Fibroblast of lung (primary cell): ENCODE measurements at places on chromosomes 16 and 17.

- DNase-seq, result no peak
Measured at GRCh38 chr16:242281-242680, 7.7 kb downstream of the FAM234A start.

DNA sequence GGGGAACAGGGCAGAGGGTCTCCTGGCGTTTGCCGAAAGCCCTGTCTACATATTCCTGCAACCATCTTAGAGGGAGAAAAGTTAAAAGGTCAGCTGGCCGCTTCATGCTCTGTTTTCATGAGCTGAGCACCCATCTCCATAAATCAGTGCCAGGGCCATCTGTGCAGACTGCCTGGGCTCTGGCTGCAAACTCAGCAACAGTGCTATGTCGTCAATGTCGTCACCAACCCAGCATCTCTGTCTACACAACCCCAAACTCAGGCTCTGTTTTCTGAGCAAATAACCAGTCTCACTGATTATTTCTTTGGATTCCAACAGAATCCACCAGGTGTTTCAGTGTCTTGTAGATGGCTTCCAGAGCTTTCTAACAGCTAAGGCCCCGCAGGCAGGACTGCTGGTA lies 65.0 kb downstream of the HS3ST2 start:
- DNase-seq, result no peak

DNA sequence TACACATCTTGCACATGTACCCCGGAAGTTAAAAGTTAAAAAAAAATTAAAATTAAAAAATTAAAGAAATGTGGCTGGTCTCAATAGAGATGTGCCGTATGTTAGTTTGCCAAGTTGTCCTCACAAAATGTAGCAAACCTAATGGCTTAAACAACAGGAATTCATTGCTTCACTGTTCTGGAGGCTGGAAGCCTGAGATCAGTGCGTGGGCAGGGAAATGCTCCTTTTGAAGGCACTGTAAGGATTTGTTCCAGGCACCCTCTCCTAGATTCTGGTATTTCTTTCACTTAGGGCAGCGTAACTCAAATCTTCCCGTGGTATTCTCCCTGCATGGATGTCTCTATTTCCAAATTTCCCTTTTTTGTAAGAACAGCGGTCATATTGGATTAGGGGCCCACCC lies 32.7 kb upstream of the MON1B start:
- DNase-seq, result no peak

DNA sequence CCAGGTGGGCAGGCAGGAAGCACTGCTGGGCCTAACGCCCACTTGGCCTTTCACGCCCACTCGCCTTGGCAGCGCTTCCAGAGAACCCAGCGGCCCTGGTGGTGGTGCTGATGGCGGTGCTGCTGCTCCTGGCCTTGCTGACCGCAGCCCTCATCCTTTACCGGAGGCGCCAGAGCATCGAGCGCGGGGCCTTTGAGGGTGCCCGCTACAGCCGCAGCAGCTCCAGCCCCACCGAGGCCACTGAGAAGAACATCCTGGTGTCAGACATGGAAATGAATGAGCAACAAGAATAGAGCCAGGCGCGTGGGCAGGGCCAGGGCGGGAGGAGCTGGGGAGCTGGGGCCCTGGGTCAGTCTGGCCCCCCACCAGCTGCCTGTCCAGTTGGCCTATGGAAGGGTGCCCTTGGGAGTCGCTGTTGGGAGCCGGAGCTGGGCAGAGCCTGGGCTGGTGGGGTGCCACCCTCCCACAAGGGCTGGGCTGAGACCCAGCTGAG lies 64.7 kb downstream of the MRC2 start:
- no peak for DNase-seq

DNA sequence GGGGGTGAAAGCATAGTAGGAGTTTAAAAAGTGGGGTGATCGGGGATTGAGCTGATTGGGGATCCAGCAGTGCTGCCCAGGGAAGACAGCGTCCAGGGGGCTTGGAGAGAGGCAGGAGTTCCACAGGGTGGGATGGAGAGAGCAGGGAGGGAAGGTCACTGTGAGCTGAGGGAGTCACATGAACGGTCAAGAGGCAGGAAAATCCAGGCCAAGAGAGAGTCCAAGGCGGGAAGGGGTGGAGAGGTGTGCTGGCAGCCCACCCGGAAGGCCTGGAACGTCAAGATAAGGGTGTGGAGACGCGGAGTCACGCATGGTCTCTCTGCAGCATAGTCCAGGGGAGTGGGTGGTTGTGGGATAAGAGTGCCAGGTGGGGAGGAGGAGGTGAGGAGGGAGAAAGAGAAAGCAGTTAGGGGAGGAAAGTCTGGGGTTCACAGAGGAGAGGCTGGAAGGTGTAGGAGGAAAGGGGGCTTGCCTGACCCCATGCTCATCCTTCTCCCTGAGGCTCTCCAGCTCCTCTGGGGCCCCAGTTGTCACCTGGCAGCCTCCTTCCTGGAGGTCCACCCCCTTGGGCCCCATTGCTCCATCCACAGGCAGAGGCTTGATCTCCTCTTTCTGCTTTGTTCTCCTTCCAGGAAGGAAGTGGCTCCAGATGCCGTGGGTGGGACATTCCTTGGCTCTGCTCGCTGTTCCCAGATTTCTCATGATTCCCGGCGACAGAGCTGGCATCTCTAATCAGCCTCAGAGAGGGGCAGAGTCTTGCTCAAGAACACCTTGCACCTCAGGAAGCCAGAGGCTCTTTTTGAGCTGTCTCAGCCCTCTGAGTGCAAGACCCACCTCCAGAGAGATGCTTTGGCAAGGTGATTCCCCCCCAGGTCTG lies 28.7 kb downstream of the CCR7 start:
- DNase-seq, result peak; percentile 56

DNA sequence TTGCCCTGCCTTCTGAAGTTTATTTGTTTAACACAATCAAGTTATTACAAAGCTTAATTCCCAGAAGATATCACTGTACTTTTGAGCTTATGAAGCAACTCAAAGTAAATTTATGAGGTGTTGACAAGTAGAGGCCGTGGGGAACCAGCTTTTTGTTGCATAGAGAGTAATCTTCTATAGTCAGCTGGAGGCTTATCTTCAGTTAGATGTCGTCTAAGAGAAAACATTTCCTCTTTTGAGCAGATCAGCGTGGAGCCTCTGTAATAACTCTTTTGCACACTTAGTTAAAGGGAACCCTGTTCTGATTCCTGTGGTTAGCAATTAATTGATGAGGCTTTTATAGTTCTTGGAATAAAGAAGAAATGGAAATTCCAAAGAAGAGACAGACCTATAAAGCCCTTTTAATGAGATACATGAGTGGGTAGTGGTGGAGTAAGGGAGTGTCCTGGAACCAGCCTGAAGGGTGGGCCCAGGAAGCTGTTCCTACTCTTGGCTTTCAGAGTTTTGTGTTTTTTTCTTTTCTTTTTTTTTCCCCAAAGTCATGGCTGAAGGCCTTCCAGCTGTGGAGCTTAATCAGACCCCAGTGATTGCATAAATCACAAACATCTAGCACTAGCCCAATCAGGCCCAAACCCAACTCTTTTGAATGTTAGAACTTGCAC lies 28.9 kb upstream of the MAP3K14 start:
- peak; percentile 98 for DNase-seq

GRCh38 chr17:14304773-14305517 lies 4.1 kb downstream of the HS3ST3B1 start:
- DNase-seq, result peak; percentile 44

GRCh38 chr17:42509841-42510240 lies 26.2 kb upstream of the NAGLU start:
- no peak for DNase-seq

DNA sequence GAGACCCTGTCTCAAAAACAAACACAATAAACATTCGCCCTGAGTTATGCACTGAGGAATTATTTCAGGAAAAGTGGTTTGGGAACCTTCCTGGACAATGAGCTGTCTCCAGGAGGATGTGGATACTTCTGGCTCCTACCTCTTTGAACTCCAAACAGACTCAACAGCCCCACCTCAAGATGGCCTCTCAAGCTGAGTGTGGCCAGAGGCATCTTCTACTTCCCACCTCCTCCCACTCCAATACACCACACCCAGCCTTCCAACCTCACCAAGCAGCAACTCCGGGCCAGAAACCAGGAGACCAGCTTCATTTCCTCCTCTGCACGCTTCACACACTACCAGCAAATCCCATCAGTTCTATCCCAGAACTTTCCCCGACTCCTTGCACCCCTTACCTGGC lies 11.6 kb downstream of the HBQ1 start:
- peak; percentile 46 for DNase-seq

GRCh38 chr17:49439673-49440571 lies 25.2 kb upstream of the PHB1 start:
- peak; percentile 74 for DNase-seq

DNA sequence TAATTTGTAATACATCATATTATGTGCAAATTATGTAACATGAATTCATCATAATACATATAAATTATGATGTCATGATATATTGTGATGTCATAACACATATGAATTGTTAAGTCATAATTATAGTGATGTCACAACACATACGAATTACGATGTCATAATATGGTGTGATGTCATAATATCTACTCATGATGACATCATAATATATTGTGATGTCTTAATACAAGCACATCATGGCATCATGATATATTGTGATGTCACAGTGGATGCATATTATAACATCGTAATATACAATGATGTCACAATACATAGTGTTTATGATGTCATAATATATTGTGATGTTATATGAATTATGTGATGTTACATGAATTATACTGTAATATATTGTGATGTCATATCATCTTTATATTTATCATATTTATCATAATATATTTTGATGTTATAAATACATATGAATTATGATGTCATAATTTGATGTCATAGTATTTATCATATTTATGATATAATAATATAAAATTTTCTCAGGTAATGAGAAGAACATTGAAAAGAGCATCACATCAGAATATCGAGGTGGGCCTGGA lies 1793.0 kb downstream of the TP53TG3F start:
- peak; percentile 8 for DNase-seq

GRCh38 chr17:5219536-5219935 lies 15.1 kb downstream of the SCIMP start:
- no peak for DNase-seq

- DNase-seq, result no peak
Measured at GRCh38 chr17:52233176-52233575, 74.7 kb upstream of the CA10 start.

DNA sequence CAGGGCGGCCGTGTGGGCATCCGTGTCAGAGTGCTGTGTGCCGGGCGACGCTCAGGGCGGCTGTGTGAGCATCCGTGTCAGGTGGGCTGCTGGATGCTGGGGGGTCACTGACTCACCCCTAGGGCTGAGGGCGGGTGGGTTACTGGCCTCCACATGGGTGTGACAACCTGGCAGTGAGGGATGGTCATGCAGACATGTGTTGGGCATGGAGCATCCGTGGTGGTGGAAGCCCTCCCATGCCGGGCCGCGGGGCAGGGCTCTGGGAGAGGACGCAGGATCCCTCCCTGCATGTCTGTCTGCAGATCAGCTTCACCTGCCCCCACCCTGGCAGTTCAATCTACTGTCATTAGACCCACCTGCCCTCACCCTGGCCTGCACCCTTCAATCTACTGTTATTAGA lies 56.3 kb downstream of the METRNL start:
- DNase-seq, result no peak

DNA sequence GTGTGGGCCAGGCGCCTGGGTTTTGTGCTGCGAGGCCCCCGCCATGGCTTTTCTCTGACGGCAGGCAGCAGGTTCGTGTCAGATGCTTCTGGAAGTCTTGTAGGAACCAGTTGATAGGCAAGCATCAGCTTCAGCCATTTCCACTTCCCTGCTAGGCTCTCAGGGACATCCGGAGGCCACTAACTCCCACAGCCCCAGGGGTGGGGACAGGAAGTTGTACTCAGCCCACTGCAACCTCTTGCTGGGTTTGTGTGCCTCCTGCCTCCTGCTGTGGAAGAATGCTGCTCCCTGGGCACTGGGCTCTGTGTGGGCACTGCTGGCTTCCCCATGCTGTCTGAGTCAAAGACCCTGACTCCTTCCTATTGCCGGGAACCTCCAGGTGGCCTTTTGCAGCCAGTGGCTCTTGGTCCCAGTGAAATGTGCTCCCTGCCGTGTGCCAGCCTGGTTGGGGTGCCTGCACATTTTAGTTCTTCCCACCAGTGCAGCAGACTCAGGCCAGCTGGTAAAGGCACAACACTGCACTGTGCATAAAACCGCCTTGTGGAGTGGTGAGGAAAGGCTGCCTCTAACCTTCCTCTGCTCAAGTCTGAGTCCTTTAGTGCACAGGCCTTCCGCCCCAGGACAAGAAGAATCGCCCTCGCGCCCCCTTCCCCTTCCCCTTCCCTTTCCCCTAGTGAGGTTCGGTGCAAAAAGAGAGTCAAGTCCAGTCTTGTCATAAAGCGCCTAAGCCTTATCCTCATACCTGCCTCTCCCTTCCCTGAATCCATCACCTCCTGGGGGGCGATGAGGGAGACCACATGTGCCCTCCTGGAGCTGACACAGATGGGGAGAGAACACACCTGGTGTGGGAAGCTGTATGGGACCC lies 16.6 kb downstream of the LDHD start:
- no peak for DNase-seq

DNA sequence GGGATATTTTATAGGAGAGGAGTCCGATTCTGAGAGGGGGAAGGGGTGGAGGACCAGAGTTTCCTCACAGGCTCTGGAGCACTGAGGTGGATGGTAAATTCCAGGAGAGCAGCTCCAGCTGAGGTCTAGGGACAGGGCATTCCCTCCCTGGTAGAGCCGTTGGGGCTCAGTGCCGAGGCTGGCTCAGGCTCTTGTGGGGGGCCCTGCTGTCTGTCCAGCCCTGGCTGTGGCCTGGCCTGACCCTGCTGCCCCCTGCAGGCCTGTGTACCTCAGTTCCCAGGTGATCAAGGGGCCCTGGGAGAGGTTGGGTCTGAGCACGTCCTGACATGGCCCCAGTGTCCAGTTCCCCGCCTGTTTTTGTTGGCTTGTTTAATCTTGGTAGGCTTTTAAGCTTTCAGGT lies 16.8 kb downstream of the ZNF750 start:
- no peak for DNase-seq

DNA sequence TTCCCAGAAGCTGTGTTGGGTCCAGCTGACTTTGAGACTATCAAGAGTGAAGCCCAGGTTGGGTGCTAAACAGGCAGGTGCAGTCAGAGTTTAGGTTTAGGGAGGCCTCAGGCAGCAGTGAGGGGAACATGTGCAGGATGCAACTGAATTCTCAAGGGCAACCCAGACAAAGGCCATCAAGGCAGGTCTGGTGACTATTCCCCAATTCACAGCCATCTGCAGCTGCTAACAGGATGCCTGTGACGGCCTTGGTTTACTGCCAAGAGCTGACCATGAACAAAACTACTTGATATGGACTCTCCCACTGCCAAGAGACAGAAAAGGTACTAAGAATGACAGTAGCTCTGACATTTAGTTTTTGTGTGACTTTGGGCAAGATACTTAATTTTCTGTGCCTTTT lies 45.2 kb upstream of the BCAR1 start:
- DNase-seq, result peak; percentile 67

- no peak for DNase-seq
Measured at GRCh38 chr17:77546772-77547241, 406.0 kb downstream of the SEC14L1 start.

GRCh38 chr17:42744283-42744805 lies 496 bp downstream of the EZH1 start:
- DNase-seq, result peak; percentile 42

GRCh38 chr17:15249487-15249886 lies 15.6 kb downstream of the PMP22 start:
- DNase-seq, result no peak

- no peak for DNase-seq
Measured at GRCh38 chr16:68310437-68310773, 341 bp downstream of the SLC7A6OS start.

GRCh38 chr17:182050-182751 lies 751 bp upstream of the DOC2B start:
- DNase-seq, result no peak

- no peak for DNase-seq
Measured at GRCh38 chr17:38556239-38556638, 49.5 kb downstream of the SRCIN1 start.
